ENCODE measurements at places on chromosomes 3 and 15. TPM values are rescaled to one million over a fixed set of nuclear protein-coding genes. Genes with fewer than 3 reads are reported as not detected.

The ABI3BP gene
- total RNA-seq: 44.4 TPM

The SCAANT1 gene
- total RNA-seq: not detected

The KLHL18 gene
- 45.4 TPM for total RNA-seq

The POLR2M gene
- total RNA-seq: 73.4 TPM

The RPUSD2 gene
- 11.2 TPM for total RNA-seq

The C3orf70 gene
- total RNA-seq: 0.67 TPM

The NAALADL2 gene
- total RNA-seq: 2.9 TPM

All from vein endothelial cell (primary cell).